Caudate nucleus (tissue), 63 donors: ENCODE measurements at places on chromosomes 6 and 20.

DNA sequence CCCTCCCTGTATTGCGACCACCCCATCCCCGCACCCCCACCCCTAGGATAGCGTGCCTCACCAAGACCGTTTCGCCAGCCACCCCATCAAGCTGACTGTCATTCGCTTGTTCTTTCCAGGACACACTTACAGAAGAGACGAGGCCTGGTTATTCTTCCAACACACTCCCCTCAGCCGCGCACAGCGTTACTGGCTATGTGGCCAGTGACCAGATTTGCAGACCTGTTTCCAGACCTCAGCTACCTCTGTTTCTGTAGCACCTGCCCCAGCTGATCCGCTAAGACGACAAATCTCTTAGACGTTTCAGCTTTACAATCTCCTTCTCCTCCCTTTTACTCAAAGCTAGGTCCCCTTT is 26.1 kb downstream of the HLA-F start:
- DNase-seq: no peak

DNA sequence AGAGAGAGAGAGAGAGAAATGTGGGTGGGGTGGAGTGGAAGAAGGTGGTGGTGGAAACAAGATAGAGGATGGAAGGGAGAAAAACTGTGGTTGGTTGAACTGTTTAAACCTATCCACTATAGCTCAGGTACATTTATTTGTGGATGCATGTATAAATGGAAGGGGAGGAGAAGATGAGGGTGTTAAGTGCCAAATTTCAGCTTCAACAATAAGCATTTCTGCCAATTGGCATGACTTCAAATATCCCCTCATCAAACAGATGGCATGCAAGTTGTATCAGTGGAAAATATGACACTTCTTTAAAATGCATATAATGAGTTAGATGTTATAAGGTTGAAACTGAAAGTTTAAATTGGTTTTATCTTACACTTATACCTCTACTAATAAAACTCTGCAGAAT is 216.1 kb downstream of the LMBRD1 start:
- DNase-seq: no peak

DNA sequence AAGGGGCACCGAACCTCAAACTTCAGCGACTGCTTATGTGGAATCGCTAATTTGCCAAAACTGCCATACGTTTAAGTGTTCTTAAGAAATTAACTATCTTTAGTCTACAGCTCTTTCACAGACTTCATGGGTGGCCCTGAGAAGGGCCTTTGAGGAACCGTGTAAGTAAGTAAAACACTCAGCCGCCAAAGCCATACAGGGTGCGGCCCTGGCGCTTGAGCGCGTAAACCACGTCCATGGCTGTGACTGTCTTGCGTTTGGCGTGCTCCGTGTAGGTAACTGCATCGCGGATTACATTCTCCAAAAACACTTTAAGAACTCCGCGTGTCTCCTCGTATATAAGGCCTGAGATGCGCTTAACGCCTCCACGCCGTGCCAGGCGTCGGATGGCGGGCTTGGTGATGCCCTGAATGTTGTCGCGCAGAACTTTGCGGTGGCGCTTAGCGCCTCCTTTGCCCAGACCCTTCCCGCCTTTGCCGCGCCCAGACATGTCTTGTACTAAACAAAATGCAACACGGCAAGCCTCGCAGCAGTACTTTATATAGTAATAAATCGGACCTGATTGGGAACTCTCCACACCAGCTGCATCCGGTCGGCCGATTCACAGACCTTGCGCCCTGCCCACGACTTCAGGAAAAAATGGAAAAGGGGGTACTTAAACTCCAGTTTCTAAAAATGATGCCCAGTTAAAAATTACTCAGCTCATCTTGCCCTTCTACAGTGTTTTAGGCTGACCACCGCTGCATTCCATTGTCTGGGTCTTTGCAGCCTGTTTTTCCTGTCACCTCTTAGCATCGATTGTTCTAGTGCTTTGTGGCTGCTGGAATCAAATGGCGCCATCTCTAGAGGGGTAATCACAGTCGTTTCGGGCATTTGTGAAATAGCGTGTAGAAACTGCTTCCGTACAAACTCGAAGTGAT is 38.9 kb downstream of the OR2B2 start:
- DNase-seq: no peak

DNA sequence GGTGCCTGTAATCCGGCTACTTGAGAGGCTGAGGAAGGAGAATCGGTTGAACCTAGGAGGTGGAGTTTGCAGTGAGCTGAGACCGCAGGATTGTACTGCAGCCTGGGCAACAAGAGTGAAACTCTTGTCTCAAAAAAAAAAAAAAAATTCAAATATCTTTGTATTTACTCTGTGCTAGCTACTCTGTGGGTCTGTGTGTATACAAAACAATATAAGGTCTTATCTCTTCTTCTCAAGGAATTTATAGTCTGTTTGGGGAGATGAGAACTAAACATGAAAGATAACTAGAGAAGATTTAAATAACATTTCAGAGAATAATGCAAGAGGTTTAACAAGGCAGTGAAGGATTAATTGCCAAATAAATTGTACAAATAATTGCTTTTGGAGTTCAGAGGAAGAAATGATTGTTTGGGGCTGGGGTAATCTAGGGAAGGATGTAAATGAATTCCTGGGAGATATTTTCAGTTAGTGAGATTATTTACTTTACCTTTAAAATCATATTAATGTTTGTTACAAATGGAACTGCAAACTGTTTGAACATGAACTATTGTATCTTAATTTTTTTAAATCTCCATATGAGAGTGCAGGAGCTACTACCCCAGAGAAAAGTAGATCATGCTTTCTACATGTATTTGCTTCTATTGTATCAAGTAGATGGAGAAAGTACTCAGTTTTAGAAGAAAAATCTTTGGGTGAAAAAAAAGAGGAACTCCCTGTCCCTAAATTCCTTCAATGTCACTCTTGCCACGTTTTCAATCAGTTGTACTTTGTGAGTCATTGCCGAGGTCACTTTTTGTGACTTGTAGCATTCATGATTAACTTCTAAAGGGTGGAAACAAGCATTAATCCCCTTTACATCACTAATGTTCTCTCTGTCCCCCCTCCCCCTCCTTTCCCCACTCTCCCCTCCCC is 39.0 kb downstream of the NCOA3 start:
- DNase-seq: no peak

GRCh38 chr6:84066536-84066935 is 33.0 kb downstream of the MRAP2 start:
- no peak for DNase-seq

DNA sequence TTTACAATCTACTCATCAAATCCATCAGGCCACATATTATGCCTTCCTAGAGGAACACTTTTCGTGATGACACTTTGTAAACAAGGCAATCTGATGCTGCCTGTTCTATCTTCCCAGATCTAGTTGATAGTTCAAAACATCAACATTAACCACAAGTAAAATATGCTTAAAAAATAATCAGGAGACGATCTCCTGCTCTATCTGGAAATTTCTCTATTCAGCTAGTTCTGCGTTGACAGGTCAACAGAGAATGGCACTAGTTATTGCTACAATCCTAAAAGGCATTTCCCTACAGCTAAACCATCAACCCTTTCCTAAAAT is 2.1 kb downstream of the B4GALT5 start:
- no peak for DNase-seq

DNA sequence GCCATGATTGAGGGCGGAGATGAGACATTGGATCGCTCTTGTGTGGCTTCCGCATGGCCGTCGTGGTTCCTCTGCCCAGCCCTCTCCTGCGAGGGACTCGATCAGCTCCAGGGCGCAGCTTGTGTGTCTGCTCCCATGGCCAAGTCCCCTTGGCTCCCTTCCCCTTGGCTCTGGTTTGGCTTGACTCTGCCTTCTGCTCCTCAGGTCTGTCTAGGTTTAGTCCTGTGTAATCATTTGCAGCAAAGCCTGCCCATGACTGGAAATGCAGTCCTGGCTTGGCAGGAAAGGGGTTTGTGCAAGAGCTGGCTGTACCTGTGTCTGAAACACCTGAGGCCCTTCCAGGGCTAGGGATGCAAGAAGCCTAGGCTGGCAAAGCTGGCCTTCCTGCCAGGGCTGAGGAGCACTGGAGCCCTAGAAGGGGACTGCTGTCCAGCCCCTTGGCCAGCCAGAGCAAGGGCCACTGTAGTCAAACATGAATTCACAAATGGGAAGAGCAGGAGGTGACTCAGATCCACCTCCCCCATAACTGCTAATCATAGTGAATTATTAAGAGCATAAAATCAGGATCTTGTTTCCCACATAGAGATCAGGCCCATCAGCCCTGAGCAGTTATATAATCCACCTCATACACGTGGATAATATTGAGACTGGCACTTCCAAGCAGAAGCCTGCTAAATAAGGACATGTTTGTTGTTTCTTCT is 196.8 kb downstream of the FARS2 start:
- DNase-seq: no peak

GRCh38 chr6:11729076-11729475 is 49.5 kb downstream of the ADTRP start:
- no peak for DNase-seq

DNA sequence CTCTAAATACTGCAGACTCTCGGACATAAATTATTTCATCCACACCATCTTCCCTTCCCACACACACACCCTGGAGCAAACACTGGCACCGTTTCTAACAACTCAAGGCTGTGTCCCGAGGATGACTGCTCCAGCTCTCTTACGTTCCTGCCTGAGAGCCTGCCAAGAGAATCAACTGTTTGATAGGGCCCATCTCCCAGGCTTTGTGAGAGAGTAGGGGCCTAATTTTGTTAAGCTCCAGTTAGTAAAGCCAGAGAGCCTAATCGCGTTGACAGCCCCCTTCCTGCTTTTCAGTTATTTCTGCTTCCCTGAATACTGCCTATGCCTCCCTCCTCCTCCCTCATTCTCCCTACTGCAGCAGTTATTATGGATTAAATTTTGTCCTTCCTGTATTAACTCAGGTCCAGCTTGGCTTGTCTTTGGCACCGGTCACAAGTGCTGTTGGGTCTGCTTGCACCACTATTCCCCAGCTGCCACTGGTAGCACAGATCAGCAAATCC is 118.1 kb upstream of the TMEM181 start:
- DNase-seq: no peak

- no peak for DNase-seq
Observed at GRCh38 chr6:79385893-79386292, 151.3 kb downstream of the LCA5 start.

GRCh38 chr6:110528101-110528929 is 51.9 kb upstream of the SLC22A16 start:
- DNase-seq: no peak

DNA sequence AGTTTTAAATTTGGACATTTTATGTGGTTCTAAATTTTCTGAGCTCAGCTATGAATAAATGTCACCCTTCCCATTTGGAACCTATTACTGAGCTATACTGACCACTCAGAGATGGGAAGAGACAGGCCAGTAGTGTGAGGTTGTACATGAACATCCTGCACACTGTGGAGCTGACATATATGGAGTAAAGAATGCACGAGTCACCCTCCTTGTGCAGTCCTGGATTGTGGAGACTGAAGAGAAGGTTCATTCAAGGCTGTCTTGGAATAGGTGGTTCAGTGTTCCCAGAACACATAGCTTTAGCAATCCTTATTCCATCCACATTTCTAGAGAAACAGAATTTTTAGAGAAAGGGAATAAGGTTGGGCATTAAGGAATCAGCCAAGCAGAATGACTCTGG is 50.3 kb upstream of the OGFRL1 start:
- no peak for DNase-seq

- no peak for DNase-seq
Observed at GRCh38 chr6:41656002-41656691, 17.9 kb downstream of the MDFI start.

DNA sequence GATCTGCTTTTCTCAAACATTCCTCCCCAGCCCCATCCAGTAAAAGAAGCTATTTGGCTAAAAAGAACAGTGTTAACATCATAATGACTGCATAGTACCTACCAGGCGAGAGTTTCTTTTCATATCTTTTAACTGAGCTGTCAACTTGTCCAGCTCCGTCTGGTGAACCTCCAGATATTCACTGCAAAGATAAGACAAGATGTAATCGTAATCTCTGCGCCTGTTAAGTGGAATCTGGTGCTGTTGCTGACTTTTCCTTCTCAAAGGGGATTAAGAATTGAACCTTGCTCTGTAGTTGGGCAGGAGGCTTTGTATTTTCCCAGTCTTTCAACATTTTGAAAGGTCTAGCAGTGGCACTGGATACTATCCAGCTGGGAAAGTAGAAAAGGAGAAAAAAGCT is 63.0 kb downstream of the RIPOR2 start:
- no peak for DNase-seq

GRCh38 chr20:60395991-60396390 is 437.8 kb downstream of the CDH26 start:
- no peak for DNase-seq

DNA sequence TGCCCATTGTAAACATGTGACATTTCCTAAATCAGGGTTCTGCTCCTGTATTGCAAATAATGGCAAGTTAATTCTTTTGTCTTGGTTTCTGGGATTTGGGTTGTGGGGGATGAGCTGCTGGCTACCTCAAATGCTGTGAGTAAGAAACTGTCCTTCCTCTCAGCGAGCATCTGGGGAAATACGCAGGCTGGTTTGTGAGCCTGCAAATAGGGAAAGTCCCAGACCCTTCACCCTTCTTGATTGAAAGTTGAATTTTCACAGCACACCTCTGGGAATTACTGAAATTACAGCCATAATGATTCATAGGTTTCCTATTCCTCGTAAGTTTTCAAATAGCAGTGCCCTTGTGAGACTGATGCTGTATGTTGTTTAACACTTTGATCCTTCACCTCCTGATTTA is 138.1 kb downstream of the TBXT start:
- DNase-seq: no peak

DNA sequence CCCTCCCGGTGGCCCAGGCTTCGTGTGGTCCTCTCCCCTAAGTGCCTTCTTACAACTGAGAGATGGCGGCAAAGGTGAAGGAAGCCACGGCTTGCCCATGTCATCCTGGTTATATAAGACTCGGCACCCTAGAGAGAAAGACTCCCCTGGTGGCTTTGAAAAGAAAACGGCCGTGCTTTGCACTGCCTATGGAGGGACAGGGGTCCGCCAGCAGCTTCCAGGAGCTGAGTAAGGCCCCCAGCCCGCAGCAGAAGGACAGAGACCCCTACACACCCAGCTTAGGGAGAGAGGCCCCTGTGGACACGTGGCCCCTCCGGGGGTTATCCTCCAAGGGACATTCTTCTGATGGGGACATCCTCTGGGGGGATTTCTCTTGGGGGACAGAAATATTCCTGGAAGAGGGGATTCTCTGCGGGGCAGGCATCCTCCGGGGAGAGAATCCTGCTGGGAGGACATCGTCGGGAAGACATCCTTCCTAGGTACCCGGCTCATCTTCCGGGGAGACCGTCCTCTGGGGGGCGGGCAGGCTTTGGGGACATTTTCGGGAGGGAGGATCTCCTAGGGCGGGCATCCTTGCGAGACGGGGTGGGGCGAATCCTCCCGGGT is 511 bp upstream of the OGFR start:
- no peak for DNase-seq

DNA sequence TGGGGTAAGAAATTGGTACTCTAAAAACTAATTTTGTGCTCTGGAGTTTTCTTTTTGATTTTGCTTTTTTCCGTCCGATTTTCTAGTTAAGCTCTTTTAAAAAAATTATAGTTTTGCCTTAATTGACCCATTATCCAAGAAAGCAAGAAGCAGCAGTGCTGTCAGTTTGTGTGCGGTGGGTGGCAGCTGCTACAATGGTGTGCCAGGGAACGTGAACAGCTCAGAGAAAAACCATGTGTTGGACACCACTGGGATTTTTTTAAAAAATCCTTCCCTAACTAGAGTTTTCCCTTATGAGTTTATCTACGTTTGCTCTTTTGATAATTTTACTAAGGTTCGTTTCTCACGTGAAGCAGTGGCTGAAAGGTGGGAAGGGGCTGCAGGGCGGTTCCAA is 8.0 kb downstream of the MAP3K5 start:
- no peak for DNase-seq
